SK-N-MC (cell line): ENCODE measurements at places on chromosomes 16 and 17.

DNA sequence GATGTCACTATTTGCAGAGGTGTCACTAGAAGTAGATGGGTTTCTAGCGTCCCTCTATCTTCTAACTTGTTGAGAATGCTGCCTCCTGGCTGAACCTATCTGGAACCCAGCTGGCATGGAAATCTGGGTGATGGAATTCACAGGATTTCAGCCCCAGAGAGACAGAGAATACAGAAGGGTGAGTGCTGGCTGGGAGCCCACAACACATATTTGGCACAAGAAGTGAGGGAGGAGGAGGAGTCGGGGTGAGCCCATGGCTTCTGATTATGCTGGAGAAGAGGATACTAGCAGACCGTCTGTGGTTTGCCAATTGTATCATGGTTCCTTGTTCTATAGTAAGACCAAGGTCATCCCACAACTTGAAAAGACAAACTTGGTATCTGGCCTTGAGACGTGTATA lies 557.8 kb upstream of the SALL1 start:
- DNase-seq: no peak

GRCh38 chr17:58249270-58250133 lies 11.1 kb downstream of the LPO start:
- no peak for DNase-seq

DNA sequence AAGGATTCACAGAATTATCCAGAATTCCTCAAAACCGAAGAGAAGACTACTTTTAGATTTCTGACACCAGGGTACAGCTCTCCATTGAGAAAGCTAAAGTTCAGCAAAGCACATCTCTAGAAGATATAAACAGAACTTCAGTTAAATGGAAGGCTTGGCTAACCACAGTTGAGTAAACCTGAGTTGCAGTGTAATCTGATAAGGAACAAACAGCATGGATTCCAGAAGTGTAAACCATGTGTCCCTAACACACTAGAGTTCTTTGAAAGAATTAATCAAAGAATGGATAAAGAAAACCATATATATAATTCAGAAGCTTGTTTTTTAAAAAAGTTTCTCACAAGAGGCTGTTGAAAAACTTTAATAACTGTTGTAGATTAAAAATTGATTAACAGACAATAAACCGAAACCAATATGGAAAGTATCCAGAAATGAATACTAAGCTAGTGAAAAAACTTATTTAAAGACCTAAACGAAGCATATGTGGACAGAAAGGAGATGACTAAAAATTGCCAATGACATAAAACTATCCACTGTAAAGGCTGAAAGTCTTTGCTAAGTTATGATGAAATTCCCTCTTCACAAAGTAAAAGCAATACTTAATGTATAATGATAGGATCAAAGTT lies 4.3 kb downstream of the RNF43 start:
- DNase-seq: no peak

DNA sequence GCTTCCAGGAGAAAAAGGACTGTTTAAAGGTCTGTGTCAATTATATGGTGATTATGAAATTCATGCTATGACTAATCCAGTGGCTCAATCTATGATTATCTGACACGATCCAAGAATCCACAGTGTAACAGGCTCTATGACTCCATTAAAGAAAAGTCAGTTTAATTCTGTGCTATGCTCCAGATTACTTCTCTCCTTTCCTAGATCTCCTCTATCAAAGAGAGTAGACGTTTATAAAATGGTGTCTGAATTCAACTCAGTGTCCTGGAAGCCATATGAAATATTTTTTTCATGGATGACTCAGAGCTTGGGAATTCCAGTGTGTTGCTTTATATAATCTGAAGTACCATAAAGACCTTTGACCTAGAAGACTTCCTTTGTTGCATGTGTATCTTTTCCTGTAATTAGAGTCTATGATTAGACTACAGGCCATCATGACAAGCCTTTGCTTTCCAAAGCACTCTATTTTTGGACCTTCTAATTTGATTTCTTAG lies 27.0 kb upstream of the NF1 start:
- no peak for DNase-seq

- DNase-seq: no peak
These were observed 26.3 kb upstream of the CLEC18B start for GRCh38 chr16:74447578-74447977.

DNA sequence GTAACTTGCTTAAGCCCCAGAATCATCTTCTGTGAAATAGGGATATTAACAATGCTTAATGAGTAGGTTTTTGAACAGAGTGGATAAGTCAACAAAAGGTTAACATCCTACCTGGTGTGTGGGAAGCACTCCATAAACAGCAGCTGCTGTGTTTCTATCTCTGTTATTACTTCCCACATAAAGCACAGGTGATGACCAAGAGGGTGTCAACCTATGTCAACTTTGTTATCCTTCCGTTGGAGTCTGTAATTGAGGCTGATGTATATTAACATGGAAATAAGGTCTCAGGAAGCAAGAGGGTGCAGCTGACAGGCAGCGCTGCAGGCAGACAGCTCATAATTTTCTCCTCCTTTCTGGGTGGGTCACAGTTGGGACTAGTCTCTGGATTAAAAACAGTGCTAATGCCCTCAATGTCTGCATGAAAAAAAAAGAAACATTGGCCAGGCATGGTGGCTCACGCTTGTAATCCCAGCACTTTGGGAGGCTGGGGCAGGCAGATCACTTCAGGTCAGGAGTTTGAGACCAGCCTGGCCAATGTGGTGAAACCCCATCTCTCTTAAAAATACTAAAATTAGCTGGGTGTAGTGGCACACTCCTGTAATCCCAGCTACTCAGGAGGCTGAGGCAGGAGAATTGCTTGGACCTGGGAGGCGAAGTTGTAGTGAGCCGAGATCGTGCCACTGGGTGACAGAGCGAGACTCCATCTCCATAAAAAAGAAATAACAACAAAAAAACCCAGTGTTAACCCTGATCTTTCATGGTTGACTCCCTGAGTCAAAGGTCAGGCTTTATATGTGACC lies 269.6 kb downstream of the SNX29 start:
- no peak for DNase-seq

DNA sequence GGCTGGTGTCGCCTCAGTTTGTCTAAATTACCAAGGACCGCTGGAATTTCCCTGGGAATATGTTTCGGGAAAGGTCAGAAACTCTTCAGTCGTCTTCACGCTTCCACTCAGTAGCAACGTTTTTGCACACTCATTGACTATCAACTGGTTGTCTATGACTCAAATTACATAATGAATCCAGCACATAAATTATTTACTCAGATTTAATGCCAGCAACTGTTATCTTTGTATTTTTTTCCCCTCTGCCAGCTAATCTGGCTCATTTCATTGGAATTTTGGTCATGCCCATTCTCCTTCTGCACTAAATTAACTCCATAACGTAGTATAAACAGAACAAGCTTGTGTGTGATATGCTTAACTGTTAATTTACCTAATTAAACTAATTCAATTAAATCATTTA lies 372.7 kb upstream of the ZFHX3 start:
- DNase-seq: no peak

- DNase-seq: no peak
These were observed 716 bp downstream of the TMEM94 start for GRCh38 chr17:75457047-75457654.

- no peak for DNase-seq
These were observed 218.8 kb downstream of the C16orf95 start for GRCh38 chr16:87098361-87098760.
